ENCODE measurements at places on chromosomes 3 and 15.

GRCh38 chr15:58037723-58038301 is 27.7 kb downstream of the ALDH1A2 start:
- DNase-seq: no peak

DNA sequence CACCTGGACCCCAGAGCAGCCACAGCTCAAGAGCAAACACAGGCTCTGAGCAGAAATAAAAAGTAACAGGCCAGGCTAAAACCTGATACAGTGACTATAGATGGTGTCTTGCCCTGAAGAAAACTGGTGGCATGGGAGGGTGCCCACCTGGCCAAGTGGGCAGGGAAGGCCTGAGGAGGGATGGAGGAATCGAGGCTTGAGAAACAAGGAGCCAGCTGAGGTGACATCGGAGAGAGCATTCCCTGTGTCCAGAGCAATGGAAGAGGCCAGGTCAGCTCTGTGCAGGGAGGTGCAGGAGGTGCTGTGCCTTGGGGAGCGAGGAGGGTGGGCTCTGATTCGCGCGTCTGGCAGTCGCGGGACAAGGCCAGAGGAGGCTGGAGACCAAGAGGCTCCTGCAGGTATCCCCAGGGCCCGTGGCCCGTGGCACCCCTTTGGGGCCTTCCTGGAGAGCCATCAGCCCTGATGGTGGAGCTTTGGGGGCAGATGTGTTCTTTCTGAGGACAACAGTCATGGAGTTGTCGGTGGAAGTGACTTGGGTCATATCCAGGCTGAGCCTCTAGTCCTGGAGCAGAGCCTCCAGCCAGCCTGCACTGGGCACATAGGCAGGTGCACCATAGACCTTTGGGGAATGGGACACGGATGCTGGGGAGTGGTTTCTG is 56.1 kb downstream of the PLXNA1 start:
- DNase-seq: no peak

DNA sequence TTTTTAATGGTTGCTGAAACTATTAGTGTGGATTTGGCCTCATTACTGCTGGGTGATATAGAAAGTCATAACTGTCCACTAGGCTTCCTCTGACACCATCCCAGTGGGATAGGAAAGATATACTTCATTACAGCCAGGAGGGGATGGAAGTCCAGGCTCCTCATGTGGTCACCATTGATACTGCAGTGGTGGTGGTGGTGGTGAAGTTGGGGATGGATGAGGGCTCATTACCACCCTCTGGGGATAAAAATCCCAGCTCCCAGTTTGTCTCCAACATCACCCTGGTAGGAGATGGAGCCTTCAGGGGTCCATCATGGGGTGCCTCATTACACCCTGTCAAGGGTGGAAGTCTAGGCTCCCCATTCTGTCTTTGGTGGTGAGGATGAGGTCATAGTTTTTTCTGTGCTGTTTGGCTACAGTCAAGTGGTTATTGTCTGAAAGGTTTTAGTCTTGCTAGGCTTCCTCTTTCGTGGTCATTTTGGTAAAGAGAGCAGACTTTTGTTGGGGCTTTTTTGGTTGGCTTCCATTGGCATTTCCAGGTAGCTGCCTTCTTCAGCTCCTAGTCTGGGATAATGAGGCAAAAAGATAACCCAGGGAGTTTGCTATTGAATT is 30.1 kb upstream of the FILIP1L start:
- no peak for DNase-seq

- DNase-seq: no peak
These were observed 291.2 kb upstream of the RBMS3 start for GRCh38 chr3:28989646-28990089.

- DNase-seq: no peak
These were observed 181.3 kb downstream of the NFKBIZ start for GRCh38 chr3:102030661-102031060.

DNA sequence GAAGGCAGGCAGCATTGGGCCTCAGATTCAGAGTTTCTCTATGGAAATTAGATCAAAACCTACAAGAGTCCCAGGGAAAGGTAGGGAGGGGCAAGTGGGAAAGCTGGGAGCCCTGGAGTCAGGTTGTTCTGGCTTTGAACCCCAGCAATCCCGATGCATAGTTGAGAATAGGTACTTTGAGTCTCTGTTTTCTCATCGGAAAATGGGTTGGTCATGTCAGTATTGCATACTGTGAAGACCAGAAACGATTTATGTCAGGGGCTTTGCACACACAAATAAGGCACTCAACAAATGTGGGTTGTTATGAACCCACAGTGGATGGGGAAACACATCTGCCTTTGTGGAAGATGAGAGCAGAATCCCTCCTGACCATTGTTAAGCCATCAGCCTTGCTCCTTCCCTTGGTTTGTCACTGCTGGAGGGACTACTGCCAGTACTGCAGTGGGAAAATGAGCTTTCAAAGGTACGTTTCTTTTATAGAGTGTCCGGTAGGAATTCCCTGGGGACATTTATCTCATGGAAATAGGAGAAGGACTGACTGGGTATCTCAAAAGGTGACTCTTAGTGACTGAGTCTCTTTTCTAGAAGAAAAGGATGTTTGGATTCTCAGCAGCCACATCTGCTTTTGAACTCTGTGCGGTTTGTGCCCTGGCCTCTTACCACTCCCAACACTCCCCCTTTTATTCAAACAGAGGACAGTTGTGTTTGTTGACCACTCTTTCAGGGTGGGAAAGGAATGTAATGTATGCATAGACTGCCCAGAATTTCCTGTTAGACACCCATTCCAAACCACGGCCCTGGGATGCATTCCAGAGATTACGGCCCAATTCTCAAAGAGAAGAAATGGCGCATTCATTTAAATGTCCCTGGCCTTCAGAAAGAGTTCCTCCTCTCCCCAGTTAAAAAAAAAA is 54.6 kb upstream of the VILL start:
- DNase-seq: peak; percentile 86

GRCh38 chr15:40103864-40104271 is 4.8 kb downstream of the BMF start:
- no peak for DNase-seq
